ENCODE measurements at places on chromosomes 5 and 9. TPM values are rescaled to one million over a fixed set of nuclear protein-coding genes. Genes with fewer than 3 reads are reported as not detected.

FAM81B gene
- total RNA-seq = 26.9 TPM

ENTPD2 gene
- total RNA-seq = 5.7 TPM

FIBCD1 gene
- 1.2 TPM for total RNA-seq

SPINK6 gene
- not detected for total RNA-seq

RAB3C gene
- total RNA-seq = 115 TPM

ADRA1B gene
- total RNA-seq = 2.1 TPM

MARCOL gene
- total RNA-seq = not detected

SEPTIN8 gene
- total RNA-seq = 67.9 TPM

ST8SIA4 gene
- 22.8 TPM for total RNA-seq

TRIM36 gene
- 16.2 TPM for total RNA-seq

GRCh38 chr9:81417941-81418340 is 271.4 kb downstream of the TLE1 start:
- DNase-seq = no peak

DNA sequence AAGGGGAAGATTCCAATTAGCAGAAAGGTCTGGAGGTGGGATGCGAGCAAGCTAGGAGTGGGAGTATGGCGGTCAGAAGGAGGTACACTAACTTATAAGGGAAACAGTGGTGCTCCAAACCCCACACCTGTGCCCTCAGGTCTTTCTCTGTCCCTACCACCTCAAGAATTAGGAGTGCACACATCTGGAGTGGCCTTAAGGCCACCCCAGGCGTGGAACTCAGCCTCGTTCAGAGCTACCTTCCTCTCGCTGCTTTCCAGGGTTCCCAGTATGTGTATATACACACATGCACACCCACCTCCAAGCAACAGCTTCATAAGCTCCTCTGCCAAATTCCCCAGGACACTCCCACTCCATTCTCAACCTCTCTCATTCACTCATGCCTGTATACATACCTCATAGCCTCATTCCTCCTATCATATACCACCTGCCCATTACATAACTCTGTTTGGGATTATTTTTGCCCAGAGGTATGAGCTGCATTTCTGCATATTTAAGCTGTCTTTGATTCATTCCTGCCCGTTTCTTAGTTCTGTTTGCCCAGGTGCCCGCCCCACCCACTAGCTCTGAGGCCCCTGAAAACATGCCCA is 118.7 kb downstream of the PSD2 start:
- DNase-seq = no peak

GRCh38 chr5:21574438-21574837 is 1278.7 kb downstream of the CDH12 start:
- DNase-seq = no peak

GRCh38 chr5:72499090-72499489 is 8.1 kb downstream of the ZNF366 start:
- DNase-seq = no peak

DNA sequence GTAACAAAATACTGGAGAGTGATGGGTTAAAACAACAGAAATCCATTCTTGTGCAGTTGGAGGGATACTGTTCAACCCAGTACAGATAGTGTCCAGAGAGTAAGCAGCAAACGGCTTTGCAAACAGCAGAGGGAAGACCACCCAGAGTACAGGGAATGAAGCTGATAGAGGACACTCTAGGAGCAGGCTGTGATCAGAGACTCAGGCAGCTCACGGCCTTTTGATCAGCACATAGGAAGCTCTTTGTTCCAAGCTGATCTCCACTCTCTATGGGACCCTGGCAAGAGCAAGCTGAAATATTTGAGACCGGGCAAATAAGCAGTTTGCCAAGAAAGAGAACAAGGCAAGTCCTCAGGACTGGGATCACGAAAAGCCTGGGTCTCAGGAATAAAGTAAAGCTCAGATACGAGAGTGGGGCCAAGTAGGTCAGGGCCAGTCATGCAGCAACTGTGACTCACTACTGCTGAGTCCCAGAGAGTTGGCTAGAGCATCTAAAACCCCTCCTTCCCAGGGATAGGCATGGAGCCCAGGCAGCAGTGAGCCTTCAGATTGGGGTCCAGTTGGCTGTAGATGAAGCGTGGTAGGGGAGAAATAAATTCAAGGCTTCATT is 52.4 kb downstream of the MELK start:
- peak; percentile 48 for DNase-seq

GRCh38 chr9:123725389-123725788 is 204.5 kb downstream of the DENND1A start:
- DNase-seq = no peak

DNA sequence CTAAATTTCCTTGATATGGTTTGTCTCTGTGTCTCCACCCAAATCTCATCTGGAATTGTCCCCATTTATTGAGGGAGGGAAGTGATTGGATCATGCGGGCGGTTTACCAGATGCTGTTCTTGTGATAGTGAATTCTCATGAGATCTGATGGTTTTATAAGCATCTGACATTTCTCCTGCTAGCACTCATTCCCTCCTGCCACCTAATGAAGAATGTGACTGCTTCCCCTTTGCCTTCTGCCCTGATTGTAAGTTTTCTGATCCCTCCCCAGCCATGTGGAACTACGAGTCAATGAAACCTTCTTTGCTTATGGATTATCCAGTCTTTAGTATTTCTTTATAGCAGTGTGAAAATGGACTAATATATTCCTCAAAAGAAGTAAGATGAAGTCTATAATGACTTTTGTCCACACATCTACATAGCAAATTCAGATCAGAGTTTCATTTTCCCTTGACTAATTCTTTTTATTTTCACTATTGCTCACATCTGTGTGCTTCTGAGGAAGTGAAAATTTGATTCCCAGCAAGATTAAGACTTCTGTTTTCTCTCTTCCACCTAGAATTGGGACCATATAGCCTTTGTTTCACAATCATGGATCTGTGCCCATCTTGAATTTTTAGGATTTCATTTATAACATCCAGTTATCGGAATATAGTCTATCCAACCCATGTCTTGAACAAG is 393.5 kb downstream of the DMAC1 start:
- no peak for DNase-seq

DNA sequence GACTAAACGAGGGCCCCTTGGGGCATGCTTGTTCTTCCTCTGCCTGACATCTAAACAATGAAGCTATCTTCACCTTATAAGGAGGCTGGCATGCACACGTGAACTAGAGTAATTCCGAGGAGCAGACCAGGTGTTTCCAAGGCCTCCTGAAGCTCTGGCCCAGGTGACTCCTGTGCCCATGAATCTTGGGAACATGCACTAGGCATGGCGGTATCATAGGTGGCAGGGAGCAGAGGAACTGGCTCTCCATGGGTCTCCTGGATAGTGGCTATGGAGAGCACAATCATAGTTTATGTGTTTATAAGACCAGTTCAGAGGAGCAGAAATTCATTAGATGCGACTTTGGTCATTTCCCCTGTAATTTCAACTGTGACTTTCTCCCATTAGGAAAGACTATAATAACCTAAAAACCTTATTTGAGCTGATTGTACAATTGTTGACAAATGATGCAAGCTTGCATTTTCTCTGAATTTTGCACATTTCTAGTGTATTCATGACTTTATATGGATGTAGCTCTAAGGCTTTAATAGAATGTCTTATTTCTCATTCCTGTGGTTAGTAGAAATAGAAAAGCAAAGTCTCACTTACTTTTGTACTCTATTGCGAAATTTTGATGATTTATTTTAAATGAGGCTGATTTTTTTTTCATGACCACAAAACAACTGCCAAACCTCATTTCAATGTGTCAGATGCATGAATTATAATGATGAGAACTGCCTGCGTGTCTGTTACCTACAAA is 135.3 kb upstream of the RPS23 start:
- DNase-seq = no peak

DNA sequence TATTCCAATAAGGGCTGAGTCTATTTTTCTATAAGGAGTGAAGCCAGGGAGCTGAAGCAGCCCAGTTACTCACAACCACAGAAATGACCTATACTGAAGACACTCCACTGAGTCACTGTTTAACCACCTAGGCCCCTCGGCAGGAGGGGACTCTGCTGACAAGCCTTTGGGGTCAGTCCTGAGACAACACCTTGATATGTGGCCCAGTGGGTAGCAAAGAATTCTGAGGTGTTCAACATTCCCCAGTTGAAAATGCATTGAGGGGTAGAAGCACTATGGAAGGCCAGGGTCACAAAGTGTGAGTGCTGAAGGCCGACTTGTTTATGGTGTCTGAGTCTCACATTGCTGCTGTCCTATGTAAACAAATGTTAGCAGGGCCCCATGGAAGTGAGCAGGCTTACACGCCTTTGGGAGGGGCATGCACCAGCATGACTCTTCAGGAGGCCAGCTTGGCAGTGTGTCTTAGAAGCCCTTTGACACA is 112.6 kb upstream of the NFIL3 start:
- peak; percentile 2 for DNase-seq

DNA sequence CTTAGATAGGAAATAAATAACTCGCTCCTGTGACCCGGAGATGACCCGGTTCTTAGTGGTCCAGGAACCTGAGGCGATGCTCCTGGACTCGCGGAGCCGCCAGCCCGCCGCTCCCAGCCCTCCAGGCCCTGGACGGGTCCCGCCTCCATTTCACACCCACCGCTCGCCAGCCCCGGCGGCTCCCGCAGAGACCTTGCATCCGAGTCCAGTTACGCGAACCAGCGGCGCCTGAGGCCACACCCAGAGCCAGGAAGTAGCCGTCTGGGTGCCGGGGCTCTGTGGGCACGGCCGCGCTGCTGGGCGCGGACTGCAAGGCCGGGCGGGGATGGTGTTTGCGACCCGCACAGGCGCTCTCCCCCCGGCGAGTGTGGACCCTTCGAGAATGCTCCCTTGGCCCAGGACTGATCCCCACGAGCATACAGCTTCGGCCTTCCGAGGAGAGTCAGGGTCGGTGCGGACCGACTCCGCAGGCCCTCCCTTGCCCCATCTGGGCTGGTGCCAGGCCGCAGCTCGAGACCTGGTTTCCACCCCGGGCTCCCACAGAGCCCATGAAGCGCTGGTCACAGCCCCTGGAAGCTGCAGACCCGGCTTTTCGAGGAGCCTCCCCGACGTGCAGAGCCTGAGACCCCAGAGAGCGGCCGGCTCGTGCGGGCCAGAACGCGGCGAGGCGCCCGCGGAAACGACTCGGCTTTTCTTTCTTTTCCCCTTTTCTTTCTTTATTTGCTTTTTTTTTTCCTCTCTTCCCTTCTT is 5.2 kb upstream of the BARX1 start:
- no peak for DNase-seq

DNA sequence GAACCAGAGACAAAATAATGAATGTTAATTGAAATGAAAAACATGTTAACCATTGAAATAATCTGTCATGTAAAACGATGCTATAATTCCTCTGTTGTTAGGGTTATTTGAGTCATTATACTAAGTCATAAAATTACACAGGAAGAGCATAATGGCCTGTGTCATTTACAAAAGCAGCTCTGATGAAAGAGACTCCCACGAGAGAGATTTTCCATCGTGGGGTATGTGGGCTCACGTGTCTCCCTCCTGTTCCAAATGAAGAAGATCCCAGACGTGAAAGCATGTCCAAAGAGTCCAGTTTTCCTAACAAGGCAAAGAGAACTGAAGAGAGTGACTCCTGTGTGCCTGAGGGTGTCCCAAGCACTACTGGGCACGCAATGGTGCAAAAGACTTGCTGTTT is 379.8 kb downstream of the SPOCK1 start:
- DNase-seq = no peak

- DNase-seq = no peak
Observed at GRCh38 chr9:129206905-129207304, 28.8 kb upstream of the IER5L start.

GRCh38 chr5:142040285-142040684 is 27.5 kb upstream of the GNPDA1 start:
- no peak for DNase-seq

GRCh38 chr5:43036409-43036808 is 3.7 kb downstream of the ANXA2R start:
- DNase-seq = no peak

DNA sequence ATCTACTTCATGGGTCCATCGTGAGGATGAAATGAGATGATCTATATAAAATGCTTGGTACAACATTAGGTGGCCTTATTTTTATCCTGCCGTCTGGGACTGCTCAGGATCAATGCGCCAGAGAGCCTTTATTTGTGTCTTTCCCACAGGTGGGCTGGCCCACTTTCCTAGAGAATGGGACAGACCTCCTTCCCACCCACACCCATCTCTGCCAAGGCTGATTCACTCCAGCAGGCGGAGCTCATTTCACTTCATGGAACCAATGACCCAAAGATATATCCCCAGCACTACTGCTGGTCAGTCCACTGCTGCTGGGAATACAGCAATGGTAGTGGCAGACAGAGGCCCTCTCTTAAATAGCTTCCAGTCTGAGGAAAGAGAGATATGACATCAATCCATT is 35.7 kb downstream of the TGFBI start:
- no peak for DNase-seq
